ENCODE measurements at places on chromosomes 3 and 15. TPM values are rescaled to one million over a fixed set of nuclear protein-coding genes. Genes with fewer than 3 reads are reported as not detected.
A peak's percentile ranks its signal among the peaks of the same experiment; 100 is the strongest.

DNA sequence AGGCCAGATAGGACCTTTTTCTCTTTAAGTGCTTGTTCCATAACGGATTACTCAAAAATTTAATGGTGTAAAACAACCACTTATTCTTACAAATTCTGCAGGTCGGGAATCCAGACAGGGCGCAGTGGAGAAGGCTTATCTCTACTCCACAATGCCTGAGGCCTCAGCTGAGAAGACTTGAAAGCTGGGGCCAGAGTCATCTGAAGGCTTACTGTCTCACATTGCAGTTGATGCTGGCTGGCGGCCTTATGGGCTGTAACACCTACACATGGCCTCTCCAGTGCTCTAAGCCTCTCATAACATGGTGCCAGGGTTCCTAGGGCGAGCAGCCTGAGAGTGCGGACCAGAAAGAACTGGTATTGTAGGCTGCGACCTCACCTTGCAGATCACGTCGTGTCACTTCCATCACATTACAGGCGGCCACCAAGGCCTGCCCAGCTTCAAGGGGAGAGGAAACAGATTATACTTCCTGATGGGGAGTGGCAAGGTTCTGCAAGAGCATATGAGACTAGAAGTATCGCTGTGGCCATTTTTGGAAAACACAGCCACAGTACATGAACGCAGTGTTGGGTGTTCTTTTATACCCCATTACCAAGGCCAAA is 32.4 kb downstream of the CMTM7 start:
- no peak for DNase-seq

DNA sequence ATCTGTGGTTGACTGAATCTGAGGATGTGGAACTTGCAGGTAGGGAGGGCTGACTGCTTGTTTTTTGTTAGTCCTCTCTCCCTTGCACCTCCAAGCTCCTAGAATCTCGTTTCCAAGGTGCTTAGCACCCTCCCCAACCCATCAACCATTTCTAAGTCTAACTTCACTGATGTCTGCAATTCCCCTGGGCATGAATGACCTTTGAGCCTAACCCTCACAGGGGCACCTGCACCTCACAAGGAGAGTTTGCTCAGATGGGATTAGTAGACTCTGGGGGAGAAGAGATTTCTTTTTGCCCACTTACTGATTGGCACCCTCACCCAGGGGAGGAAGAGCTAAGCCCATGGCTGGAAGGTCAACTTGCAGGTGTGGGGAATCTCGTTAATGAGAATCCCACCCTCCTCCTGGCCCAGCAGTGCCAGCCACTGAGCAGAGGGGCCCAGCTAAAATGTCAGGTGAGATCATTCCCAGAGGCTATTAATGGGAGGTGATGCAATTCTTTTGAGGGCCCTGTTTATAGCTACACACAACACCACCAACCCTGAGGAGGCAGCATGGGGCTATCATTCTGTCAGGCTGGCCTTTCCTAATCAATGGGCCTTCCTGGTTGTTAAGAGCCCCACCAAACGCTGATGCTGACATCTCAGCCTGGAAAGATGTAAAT is 81.6 kb upstream of the HERC1 start:
- no peak for DNase-seq

DNA sequence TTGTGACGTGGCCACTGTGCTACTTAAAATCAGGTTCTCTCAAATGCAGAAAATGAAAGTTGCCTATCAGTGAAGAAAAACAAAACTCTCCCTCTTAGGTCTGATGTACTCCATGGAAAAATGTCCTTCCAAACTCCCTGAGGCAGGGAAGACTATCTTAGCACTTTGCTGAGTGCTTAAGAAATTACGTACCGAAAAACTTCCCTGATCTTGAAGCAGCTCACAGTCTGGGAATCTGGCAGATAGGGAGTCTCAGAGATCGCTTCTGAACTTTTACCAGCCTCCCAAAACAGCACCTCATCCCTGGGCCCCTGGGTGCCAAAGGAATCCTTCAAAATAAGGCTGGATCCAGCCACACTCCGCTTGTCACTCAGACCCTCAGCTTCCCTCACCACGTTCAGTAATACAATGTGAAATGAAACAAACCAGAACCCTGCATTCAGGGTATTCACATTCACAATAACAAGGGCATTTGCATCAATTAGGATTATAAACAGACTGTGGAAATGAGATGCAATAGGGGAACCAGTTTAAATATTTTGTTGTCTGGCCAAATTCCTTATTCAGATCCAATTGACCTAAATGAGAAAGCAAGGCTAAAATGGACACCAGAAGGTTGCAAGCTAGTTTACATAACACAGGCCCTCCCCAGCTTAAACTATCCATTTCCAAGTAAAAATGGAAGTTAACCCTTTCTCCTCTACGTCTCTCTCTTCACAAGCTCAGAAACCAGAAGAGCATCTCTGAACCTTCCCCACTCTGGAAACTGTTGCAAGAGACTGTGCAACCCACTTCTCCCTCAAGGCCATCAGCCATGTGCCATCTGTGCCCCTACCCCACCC is 20.9 kb downstream of the OSBPL10 start:
- DNase-seq, result no peak

GRCh38 chr3:144085964-144086363 is 114.3 kb downstream of the DIPK2A start:
- peak; percentile 50 for DNase-seq

- DNase-seq, result peak; percentile 79
Observed at GRCh38 chr3:64687781-64688604, at the start of gene ADAMTS9. ADAMTS9 (minus strand) TSS chr3:64688000; CDS start chr3:64687657, 343 bp downstream.

- DNase-seq, result no peak
Observed at GRCh38 chr3:71302604-71303003, 280.9 kb downstream of the FOXP1 start.

GRCh38 chr3:86954747-86955146 is 36.2 kb downstream of the VGLL3 start:
- DNase-seq, result no peak

DNA sequence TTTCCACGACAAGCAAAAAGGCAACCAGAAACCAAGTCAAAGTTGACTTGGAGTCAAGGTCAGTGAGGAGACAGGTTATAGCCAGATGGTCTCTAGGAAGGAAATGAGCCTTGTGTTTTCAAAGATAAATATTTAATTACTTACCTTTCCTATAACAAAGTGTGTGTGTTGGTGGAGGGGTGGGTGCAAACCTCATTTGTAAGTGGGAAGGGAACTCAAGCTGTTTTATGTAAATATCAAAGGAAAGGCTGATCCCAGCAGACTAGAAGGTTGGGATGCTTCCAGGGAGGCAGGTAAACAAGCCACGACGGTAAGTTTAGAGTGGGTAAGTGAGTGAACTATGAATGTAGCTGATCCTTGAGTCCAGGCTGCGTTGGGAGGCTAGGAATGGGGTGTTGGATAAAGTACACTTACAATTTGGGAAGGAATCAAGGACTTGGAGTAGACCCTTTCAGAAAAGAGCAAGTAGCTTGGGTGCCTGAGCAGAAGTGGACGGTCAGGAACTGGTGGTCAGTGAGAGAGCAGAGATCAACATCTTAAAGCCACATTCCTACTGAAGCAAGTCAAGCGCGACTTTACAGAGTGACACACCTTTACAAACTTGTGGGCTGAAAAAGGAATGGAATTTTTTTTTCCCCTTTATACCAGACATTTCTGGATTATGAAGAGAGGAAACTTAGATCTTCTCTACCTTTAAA is 82.0 kb upstream of the TBL1XR1 start:
- no peak for DNase-seq

DNA sequence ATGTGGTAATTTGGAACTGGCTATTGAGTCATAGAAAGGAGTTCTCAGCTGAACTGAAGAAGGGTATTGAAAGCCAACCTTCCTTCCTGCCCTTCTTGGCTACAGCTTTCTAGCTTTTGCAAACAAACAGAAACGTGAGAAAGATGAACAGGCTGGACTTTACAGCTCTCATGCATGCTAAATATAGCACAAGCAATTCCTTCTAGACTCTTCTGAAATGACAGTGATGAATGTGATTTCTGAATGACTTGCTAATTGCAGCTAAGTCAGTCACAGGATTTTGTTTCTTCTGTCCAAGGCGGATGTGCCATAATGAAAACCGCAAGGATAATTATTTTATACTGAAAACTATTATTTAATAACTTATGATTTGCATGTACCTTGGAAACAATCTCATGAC is 36.3 kb downstream of the BCHE start:
- DNase-seq, result no peak

DNA sequence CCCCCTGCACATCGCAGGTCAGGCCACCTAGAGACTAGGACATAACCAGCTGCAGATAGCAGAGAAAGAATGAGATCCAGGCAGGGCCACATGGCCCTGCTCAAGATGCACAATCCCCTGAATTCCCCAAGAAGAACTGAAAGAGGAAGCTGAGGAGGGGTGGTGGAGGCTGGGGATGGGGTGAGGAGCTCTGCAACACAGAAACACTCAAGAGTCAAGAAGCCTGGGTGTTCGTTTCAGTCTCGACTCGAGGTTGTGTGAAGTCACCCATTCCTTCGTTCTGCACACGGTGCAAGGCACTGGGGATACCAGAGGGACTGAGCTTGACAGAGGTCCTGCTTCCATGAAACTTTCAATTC is 62.0 kb downstream of the TLE3 start:
- DNase-seq, result no peak

DNA sequence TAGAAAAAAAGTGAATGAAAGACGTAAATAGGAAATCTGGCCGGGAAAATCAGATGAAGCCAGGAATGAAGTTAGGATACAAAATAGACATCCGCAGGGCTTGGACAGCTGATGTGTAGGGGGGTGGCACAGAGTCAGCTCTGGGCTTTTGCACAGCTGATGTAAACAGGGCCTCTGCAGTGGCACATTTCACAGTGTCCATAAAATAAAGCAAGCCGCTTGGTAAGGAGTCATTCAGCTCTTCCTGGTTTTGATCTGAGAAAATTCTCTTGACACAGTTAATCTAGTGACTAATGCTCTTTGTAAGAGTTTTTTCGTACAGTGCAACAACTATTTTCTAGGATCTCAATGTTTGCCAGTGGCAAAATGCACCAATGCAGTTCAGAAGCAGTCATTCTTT is 153.3 kb downstream of the USP13 start:
- no peak for DNase-seq

GRCh38 chr3:111326144-111326995 is 215.6 kb upstream of the CD96 start:
- DNase-seq, result no peak

GRCh38 chr15:72231833-72232478 is 966 bp upstream of the PKM start:
- peak; percentile 67 for DNase-seq

GRCh38 chr15:101453123-101454120 is 36.1 kb downstream of the PCSK6 start:
- no peak for DNase-seq

DNA sequence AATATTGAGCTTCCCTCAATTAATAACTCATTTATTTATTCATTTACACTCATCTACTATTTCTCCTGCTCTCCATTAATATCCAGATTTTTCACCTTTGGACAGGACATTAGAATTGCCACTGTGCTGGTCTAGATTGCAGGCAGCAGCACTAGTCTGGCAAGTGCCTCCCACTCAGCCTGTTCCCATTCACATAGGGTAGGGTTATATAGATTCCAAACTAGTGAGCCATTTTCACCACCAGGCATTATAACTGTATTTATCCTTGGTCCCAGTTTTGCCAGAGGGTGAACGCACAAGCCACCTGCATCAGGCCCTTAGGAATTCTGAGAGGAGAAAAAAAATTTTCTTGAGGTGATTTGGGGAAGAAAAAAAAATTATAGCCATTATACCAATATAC is 44.5 kb downstream of the ANAPC13 start:
- DNase-seq, result no peak

DNA sequence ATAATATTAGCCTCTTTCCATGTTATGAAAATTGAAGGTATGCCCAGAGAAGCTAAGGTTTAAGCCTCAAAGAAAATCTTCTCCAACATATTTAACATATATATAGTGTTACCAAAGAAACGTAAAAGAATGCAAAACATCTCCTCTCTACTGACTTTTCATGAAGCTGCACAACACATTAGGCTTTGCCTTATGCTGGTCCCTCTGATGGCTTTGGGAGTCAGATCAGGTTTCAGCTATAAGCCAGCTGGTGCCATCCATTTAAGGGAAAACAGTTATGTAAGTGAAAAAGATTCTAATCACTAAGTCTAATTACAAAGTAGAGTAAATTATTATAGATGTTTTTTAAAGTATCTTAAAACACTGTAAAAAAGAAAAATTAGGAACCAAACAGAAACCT is 410.5 kb downstream of the LSAMP start:
- DNase-seq, result no peak

DNA sequence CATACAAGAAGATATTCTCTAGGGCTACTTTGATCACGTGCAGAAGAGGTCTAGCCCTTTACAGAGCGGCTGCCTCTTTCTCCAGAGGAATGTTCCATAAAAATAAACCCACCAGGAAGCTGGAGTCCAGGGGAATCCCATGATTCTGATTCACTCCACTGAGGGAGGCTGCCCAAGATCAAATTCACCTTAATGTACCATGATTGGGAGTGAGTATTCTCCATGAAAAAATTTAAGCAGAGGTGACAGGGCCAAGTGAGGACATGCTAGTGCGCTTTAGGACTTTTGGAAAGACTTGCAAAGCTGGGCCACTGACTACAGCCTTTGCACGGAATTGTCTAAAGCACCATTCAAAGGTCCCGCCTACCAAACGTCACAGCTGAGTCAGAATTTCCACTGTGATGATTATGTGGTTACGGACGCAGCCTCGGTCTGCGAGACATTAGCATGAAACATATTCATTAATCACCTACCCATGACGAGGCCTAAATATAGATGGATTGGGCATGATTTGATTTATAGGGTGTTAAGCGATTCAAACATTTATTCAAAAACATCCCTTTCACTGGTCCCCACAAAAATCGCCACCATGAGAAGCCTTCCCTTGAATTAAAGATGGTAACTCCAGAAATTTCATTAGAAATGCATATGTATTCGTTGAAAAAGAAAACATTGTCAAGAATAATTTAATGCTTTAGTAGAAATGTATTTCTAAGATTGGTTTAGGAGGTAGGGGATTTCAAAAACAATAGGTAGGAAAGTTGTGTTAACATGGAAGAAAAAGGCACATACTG is 152.6 kb downstream of the GREM1 start:
- no peak for DNase-seq

Gene PARP3
- 48.5 TPM for total RNA-seq

Gene FAM107A
- total RNA-seq, result 102 TPM

Gene ITIH1
- total RNA-seq, result not detected

Gene CDCP1
- 40.6 TPM for total RNA-seq

Gene RARRES1
- total RNA-seq, result 48.5 TPM

Gene PLSCR5
- total RNA-seq, result not detected

Gene PLAAT1
- total RNA-seq, result 0.96 TPM

Gene QRICH1
- 131 TPM for total RNA-seq

Gene GNB5
- total RNA-seq, result 29.4 TPM

Gene CXCR6
- total RNA-seq, result 3.1 TPM

All from ureter (tissue), 1 donor.